ENCODE measurements at places on chromosomes 11 and 22. TPM values are rescaled to one million over a fixed set of nuclear protein-coding genes. Genes with fewer than 3 reads are reported as not detected.

DNA sequence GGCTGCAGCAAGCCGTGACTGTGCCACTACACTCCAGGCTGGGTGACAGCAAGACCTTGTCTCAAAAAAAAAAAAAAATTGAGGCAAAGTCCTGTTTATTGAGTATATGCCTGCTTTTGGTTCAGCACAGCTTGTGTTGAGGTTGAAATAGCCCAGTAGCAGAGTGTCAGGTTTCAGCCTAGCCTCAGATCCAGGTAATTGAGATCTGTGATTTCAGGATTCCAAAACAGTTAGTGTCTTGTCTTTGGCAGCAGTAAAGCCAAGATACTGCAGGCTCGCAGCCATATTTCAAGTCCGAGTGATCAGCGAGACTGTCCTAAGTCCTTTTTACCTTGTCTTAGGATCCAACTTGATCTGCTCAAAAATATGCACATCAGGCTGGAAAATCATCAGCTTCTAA, 27.0 kb downstream of the CUL5 start:
- no peak for DNase-seq

DNA sequence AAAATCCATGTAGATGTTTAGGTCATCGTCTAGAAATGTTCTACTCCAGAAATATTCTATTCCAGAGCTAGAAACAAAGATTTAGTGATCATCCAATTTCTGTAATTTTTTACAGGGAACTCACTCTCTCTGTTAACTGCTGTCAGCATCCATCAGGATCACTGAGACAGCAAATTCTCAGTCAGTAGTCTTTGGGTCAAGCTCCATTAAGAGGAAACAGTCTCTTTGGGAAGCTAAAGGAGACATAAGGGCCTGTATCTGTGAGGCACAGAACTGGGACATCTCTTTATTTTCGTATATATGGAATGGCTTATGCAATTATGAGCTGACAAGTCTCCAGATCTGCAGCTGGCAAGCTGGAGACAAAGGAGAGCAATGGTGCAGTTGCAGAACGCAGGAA, 48.3 kb downstream of the PIK3C2A start:
- DNase-seq: no peak

Gene MS4A3
- not detected for polyA plus RNA-seq

Gene MMP11
- polyA plus RNA-seq: 8.4 TPM

GRCh38 chr11:13276454-13276831, 1.1 kb upstream of the BMAL1 start:
- no peak for DNase-seq

GRCh38 chr11:62556108-62556874, 9.7 kb upstream of the AHNAK start:
- DNase-seq: peak; percentile 44

GRCh38 chr11:59218319-59218718, 5.6 kb upstream of the MPEG1 start:
- DNase-seq: no peak

GRCh38 chr11:123356539-123356938, 73.5 kb upstream of the GRAMD1B start:
- DNase-seq: no peak

Gene DGAT2
- 21.5 TPM for polyA plus RNA-seq

- DNase-seq: no peak
Observed at GRCh38 chr22:44743804-44744211, 8.6 kb upstream of the ARHGAP8 start.

DNA sequence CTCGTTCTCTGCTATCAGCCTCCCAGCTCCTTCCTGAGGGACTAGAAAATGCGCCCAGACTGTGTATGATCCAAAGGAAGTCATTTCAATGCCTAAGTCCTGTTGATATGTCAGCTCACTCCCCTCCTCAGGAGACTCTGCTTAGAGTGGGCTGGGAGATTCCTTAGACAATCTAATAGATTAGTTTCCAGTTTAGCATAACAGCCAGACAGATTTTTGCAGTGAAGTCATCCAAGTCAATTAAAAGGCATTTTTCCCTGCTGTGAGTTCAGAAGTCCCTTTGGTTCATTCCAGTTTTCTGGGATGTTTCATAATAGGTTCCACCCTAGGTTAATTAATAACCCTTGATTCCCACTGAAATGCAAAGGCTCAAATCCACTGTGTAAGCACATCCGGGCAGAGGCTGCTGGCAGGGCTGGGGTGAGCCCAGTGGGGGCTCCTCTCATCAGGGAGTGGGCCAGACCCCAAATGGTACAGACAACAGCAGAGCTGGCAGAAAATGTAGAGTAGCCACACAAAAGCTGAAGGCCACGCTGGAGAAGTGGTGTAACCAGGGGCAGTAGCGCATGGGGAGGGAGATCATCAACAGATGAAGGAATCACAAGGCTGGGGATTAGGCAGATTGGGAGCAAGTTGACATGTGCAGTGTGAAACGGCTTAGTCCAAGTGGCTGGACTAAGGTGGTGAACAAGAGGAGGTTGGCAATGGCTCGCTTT, 90.6 kb downstream of the SYN3 start:
- DNase-seq: peak; percentile 19

DNA sequence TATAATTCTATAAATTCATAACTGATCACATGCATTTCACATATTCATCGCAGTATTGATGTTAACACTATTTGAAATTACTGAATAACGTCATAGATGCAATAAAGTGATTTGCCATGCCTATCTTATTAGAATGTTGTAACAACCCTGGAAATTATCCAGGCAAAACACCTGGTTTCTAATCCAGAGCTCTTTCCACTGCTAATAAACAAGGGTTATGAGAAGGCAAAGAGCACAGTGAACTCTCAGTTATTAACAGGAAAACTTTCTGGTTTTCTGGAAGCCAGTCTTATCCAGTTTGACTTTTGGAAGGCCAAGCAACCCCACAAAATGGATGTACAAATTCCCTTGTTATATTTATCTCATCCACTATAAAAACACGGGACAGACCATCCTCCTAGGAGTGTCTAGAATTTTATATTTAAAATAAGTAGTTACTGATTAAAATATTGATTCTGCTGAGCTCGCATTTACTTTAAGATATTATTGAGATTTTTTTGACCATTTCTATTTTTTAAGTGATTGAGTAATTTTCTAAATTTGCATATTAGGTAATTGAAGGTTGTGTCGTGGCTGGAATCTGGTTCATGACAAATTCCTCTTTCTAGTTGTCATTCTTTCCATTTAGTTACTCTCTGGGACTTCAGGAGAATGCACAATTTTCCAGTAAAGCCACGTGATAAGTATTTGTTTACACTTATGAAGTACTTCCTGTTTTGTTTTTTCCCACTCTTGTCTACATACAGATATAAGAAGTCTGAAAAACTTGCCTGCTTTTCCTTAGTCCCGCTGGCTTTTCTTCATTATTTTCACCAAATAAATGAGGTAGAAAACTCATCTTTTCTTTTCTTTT, 47.9 kb downstream of the DCUN1D5 start:
- no peak for DNase-seq

DNA sequence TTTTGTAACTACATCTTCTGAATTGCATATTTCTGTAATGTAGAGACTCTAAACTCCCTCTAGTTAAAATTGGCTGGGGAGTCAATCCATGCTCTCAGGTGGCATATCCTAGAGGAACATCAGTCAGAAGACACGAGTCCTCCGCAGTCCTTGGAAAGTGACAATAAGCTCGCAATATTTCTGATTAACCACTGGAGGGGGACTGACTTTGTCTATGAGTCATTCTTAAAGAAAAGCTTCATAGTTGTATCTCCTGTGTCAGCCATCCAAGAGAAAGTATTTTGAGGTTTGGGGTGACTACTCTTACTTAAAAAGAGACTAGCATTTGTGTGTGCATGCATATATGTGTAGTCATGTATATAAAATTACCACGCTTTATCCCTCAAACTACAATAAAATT, 60.2 kb downstream of the SLN start:
- DNase-seq: no peak

GRCh38 chr11:130873761-130874160, 42.5 kb downstream of the SNX19 start:
- DNase-seq: no peak

Gene RIMBP3B
- 0.34 TPM for polyA plus RNA-seq

DNA sequence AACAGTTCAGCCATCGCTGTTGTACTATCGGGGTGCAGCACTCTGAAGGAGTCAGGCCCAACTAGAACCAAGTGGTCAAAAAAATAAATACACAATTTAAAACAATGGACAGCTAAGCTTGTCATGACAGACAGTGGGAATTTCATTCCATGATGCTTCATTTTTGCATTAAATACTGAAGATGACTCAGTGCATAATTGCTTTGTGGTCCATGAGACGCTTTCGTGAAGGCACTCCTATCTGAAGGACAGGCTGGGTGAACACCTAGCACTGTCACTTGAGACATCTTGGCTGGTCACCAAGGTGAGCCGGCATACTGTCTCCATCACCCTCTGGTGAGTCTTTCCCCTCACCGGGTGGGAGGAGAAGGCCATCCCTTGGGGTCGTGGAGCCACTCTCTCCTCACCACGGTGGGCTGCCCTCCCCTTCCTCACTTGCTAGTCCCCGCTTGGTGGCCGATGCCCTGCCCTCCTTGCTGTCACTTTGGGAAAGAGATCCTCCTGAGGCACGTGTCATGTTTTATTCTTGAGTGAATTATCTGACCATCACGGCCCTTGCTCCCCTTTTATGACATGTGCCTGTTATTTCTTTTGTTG, 4.9 kb upstream of the TESMIN start:
- no peak for DNase-seq

Gene TXNRD2
- polyA plus RNA-seq: 22.2 TPM

- no peak for DNase-seq
Observed at GRCh38 chr11:59833602-59834001, 11.7 kb downstream of the CBLIF start.

Gene SCGB1C1
- polyA plus RNA-seq: not detected

- DNase-seq: no peak
Observed at GRCh38 chr11:7967097-7967496, 1.9 kb upstream of the NLRP10 start.

Gene GLYATL1
- polyA plus RNA-seq: 2.9 TPM

DNA sequence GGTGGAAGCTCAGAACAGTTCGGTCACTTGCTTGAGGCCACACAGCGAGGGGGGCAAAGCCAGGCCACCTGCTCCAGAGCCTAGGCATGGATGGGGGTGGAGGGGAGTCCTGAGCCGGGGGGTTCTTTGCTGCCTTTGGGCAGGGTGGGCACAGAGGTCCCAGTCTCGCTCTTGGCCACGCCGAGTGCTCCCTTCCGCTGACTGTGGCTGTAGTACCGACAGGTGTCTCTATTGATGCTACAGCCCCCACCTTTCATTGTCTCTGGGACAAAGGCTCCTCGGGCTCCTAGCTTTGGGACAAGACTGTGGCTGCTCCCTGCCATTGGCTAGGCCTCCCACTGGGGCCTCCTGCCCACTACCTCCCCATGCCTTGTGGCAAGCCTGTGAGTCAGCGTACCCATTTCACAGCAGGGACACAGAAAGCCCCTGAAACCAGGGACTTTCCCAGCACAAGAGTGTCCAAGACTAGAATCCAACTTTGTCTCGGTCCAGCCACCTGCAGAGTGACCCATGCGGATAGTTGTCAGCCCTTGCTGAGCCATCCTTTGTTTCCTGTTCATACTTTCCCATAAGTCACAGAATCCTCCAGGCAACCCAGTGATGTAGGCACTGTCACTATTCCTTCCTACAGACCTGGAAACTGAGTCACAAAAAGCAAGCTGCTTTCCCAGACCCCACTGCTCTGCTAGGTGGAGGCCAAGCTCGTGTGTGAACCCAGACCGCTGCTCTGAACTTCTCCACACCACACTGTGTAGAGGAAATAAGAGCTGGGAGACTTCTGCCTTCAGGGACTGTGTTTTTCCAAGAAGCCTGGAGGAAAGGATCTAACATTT, 17.2 kb downstream of the MYEOV start:
- no peak for DNase-seq

Gene TNNT3
- 0.58 TPM for polyA plus RNA-seq

GRCh38 chr11:112856591-112856990, 104.6 kb upstream of the NCAM1 start:
- DNase-seq: no peak

Gene PATE4
- polyA plus RNA-seq: not detected

DNA sequence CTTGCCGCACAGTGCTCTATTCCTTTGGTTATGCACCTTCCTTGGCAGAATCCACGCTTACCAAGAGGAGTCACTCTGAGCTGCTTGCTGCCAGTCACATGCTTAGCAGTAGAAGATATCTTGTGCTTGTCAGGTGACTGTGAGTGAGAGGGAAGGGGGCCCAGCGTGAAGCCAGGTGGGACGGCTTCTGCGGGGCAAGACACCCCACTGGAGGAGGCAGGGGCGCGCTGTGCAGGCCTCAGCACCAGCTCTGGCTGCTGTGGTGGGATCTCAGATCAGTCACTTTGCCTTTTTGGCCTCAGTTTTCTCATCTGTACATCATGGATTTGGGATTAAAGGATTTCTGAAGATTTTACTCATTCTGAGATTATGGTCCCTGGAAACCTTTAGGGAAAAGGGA, 63.9 kb upstream of the B3GAT1 start:
- no peak for DNase-seq

DNA sequence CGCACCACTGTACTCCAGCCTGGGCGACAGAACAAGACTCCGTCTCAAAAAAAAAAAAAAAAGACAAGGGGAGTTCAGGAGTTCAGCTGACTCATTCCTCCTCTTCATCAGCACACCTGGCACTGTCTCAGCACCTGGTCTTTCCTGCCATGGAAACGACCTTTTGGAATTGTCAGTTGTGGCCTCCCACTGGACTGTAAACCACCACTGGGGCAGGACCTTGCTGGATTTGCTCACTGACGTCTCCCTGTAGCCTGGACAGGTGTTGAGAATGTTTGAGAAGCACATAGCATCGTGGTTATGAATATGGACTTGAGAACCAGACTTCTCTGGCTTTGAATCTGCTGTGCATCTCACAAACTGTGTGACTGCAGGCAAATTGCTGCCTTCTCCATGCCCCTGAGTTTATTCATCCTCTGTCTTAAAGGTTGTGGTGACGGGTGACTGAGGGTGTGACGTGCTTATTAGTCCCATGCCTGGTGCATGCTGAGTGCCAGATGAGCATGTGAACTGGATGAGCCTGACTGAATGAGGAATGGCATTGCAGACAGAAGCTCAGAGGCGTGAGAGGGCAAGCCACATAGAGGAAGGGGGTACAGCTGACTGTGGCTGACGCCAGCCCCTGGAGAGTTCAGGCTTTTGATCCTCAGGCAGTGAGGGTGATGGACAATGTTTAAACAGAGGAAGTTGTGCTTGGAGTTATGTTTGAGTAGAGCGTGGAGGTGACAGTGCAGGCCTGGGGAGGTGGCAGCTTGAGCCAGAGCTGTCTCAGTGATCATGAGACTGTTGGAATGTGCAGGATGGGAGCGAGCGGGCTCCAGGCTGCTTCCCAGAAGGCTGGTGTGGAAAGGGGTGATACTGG, 12.7 kb downstream of the TOM1 start:
- DNase-seq: no peak

GRCh38 chr11:65952052-65952521, 6.8 kb downstream of the TSGA10IP start:
- peak; percentile 3 for DNase-seq

Gene OR5T2
- polyA plus RNA-seq: not detected

Gene ARHGAP42
- polyA plus RNA-seq: 0.59 TPM

- peak; percentile 8 for DNase-seq
Observed at GRCh38 chr11:96091476-96091875, 167.6 kb upstream of the MTMR2 start.

GRCh38 chr11:107257710-107258109, 199.9 kb downstream of the CWF19L2 start:
- DNase-seq: peak; percentile 17

Gene MFRP
- not detected for polyA plus RNA-seq
